SK-N-SH treated with all-trans-retinoic acid at 6 μM for 48 hours (cell line): ENCODE measurements at places on chromosomes 13 and 19.

DNA sequence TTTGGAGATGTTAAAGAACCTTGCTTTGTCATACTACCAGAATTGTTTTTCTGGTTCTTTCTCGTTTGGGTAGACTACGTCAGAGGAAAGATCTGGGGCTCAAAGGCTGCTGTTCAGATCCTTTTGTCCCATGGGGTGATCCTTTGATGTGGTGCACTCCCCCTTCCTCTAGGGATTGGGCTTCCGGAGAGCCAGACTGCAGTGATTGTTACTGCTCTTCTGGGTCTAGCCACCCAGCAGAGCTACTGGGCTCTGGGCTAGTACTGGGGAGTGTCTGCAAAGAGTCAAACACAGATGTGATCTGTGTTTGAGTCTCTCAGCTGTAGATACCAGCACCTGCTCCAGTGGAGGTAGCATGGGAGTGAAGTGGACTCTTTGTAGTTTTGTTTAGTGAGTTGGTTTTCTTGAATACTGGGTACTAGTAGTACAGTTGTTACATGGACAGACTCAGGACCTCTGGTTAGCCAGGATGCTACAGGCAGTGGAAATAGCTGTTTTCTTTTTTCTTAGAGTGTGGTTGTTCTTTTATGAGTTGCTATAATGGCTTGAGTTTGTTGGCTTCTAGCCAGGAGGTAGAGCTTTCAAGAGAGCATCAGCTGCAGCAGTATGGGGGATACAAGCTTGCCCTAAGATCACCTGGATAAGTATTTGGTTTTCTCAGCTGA, 34.4 kb downstream of the DNAJC15 start:
- ATAC-seq = no peak

DNA sequence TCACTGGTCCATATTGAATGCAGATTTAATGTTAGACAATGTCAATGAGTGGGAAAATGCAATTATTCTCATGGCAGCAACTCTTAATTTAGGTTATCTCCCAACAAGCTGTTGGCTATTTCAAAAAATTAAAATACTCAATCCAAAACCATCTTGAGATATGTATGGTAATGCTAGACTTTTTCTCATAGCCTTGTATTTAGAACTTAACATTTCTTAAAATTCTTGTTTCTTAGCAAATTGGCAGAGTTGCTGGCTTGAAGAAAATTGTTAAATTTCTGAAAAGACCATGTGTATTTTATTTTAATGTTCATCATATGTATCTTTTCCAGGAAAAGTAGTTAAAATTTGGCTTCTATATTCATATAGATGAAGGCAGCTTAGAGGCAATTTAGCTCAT, 1355.1 kb downstream of the PCDH9 start:
- ATAC-seq = no peak

GRCh38 chr13:85724546-85725432, 74.4 kb downstream of the SLITRK6 start:
- no peak for ATAC-seq

GRCh38 chr19:7254590-7254989, 39.6 kb downstream of the INSR start:
- no peak for ATAC-seq

- no peak for ATAC-seq
These were observed 333.5 kb downstream of the TSHZ3 start for GRCh38 chr19:31015778-31016177.

DNA sequence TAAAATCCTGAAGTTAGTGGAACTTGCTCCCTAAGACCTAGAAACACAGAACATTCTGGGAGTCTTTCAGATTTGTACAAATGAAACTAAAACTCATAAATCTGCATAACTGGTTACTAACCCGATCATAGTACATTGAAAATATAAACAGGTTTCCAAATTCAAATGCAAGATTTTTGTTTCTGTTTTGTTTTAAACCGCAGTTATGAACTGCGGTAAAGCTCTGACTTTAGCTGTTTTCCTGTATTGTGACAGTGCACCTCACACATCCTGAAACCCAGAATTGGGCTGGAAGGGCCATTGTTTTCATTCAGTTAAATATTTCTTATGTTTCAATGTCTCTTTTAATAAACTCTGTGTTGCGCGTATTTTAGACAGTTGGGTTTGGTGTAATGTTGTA, 204.7 kb downstream of the SHISA2 start:
- no peak for ATAC-seq

GRCh38 chr19:11446652-11447301, 11.3 kb downstream of the PRKCSH start:
- peak; percentile 81 for ATAC-seq

GRCh38 chr13:47588676-47589075, 412.4 kb downstream of the SUCLA2 start:
- ATAC-seq = no peak

DNA sequence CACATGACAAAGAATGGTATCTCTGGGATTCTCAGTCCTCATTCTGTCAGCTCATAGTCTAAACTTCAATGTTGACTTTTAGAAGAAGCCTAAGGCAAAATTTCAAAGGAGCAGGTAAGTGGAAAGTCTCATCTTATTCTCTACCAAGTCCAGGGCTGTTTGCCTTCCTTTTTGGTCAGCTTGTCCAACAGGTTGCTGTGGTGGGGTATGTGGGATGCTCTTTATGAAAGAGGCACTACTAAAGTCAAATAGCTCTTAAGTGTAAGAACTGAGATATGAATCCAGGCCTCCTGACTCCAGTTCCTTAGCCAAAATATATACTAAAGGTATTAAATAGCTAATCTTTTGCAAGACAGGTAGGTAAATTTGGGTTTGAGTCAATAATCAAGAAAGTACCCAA, 540.6 kb upstream of the SPRY2 start:
- ATAC-seq = no peak

- ATAC-seq = no peak
These were observed 12.5 kb upstream of the MYCBP2 start for GRCh38 chr13:77339408-77339807.

- no peak for ATAC-seq
These were observed 3.0 kb upstream of the ZNF554 start for GRCh38 chr19:2816641-2817040.

DNA sequence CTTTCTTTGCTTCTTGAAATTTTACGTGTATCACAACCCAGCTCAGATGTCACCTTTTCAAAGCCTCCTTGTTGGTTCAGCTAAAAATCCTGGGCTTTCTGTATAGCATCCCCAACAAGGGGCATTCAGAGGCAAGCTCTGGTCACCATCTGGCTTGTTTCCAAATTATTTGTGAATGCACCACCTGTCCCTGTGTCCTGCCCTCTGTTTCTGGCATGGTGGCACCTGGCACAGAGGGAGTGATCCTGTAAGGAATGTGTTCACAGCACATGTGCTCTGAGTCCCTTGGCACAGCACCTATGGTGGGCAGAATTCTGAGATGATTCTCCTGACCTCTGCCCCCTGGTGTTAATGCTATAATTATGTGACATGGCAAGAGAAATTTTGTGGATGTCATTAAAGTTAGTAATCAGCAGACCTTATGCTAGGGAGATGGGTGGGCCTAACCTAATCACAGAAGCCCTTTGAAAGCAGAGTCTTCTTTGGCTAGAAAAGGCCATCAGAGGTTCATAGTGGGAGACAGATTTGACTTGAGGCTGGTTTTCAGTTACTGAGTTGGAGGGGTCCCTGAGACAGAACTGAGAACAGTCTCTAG, 76.3 kb downstream of the ZNF429 start:
- ATAC-seq = no peak

- ATAC-seq = no peak
These were observed 29.9 kb upstream of the CEBPA start for GRCh38 chr19:33332248-33332647.

DNA sequence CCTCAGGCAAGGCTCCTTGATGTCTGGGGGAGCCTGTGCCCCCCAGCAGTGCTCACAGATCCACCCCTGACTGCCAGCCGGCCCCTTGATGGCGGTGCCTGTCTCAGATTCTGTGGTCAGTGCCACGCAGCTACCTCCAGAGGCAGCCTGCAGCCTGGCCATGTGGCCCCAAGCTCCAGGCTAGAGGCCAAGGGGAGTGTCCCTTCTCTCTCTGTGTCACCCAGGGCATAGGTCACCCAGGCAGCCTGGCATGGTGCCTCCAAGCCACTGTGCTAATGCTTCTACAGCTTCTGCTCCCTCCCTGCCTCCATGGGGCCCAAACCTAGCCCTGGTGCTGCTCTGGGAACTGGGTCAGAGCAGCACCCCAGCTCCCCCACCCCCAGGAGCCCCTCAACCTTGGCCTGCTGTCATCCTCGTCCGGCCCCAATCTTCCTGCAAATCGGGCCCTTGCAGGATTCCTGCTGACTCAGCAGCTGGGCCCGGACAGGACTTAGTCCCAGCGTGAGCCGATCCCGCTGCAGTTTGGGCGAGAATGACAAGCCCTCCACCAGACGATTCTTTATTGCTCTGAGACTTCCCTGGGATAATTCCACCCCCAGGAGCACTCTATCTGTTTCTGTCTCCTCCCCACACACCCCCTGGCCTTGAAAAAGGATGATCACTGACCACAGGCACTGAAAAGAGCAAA, 2.8 kb upstream of the ARL11 start:
- ATAC-seq = no peak; the same call in 2 of the 3 replicates

DNA sequence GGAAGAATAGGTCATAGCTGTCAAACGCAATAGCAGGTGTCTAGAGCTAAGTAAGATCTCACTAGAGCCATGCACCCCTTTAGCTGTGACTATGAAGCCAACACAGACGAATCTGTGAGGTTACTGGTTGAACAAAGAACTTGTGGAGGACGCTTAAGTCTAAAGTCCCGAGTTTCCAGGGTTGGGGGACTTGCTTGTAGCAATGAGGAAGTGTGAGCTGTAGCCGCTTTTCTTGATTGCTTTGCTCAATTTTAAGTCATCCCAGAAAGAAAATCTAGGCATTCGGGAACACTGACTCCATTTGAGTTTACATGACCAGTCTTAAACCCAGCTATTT, 1.6 kb downstream of the GPC5 start:
- no peak for ATAC-seq
